CD4-positive, alpha-beta T cell treated with Interferon alpha-2 for 1 hour (primary cell): ENCODE measurements at places on chromosomes 2 and 18.

DNA sequence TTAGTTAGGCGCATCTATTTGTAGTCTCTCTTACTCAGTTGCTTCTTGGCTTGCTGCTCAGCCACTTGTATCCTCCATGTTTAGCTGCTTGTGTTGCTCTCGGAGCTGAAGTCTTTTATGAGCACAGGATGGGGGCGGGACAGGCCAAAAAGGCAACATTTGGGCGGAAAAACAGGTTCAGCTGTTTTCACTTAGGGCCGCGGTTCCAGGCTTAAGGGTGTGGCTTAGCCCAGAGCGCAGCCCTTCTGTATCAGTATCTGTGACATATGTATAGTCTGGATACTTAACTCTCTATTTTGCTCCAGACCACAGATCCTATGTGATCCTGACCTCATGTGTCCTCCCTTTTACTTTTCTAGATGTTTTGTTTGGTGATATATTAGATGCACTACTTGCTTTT, 763.5 kb downstream of the SUCLG1 start:
- DNase-seq: no peak

DNA sequence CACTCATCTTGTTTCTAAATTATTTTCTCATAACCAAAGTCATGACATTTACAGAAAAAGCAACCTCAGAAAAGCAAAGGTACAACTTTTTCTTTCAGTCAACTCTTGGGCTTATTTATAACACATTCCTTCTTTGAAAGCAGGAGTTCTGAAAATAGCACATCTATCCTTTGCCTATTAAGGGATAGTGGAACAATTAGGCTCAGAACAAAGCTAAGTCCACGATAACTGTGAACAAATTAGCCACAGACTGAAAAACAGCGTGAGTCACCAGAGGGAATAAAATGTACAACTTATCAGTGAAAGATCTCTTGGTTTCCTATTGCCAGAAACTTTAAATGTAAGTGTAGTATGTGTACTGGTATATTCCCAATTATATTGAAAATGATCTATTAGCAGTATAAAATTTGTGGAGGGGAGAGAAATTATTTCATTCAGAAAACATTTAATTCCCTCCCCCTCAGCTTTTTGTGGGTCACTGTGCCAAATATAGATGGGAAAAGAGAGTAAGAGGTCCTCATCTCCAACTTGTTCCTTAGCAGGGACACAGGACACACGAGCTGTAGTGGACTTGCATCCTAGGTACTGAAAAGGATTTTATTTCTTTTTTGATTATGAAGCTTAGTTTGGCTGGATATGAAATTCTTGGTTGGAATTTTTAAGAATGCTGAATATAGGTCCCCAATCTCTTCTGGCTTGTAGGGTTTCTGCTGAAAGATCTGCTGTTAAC, 15.4 kb upstream of the MATN3 start:
- DNase-seq: no peak

DNA sequence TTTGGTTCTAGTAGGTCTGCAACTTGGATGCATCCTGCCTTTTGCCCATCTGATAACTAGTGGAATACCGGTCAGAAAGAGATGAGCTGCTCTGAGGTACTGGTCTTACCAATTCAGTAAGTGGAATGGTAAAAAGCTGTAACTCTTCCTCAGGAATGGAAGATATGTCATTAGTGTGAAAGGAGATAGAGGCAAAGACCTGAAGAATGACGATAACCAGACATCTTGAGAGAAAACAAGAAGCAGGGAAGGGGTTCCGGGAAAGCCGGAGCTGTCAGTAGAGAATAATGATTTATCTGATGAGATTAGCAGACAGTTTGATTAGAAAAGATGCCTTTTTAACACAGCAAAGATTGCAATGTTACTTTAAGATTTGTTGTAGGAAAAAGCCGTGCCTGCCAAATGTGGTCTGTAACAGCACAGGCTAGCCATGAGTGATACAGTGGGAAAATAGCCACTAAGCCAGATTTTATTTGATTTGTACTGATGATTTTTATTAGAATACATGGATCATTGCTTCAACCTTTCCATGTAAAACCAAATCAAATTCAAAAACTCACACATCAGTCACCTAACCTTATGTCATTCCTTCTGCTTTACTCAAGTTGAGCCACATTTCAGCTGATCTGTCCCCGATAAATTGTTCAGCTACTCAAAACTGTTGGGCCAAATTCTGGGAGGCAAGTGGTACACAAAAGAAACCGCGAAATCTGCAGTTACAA, 110.0 kb downstream of the TCF4 start:
- DNase-seq: peak; percentile 6

- no peak for DNase-seq
Measured at GRCh38 chr2:21195326-21195725, 71.6 kb downstream of the TDRD15 start.

DNA sequence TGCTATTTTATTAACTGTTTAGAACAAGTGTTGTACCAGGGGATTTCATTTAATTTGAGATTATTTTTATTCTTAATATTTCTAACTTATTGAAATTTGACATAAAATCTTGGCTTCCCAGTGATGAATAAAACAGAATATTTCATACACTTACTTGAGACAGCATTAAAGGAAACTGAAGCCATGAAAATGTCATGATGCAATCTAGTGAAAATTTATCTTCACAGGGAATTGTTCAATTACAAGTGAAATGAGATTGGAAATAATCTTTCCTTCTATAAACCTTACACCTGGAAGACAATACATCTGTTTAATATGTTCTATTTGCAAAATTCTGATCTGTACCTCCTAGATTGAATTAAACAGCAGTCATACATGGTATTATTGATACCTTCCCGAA, 511.0 kb upstream of the CDH7 start:
- DNase-seq: no peak

DNA sequence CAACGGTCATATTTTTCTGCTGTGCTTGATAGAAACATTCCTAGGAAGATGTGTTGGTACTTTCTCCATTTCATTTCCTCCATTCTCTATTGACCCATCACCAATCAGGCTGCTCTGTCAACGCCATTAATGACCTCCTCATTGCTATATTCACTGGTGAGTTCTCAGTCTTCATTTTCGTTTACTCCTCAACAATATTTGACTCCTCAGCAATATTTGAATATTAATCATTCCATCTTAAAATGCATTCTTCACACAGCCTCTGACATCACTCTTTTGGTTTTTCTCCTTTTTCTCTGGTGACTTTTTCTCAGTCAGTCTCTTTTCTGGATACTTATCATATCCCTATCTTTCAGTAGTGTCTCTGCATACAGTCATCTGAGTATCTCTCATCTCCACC, 323.5 kb upstream of the CRIM1 start:
- no peak for DNase-seq

DNA sequence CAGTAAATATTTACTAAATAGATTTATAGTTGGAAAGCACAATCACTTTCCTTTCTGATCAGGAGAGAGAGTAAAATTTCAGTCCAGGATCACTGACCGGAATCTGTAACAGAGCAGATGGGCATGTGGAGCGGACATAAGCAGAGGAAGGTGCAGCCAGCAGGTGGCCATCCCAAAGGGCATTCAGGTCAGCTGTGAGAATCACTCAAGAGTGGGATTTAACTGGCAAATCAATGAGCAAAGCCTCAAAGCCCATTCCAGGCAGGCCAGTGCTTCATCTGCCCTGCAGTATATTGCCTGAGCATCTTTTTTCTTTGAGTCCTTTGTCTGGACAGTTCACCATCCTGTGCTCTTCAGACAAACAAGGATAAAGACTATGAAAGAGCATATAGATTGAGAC, 166.4 kb upstream of the SLC14A2 start:
- DNase-seq: no peak

DNA sequence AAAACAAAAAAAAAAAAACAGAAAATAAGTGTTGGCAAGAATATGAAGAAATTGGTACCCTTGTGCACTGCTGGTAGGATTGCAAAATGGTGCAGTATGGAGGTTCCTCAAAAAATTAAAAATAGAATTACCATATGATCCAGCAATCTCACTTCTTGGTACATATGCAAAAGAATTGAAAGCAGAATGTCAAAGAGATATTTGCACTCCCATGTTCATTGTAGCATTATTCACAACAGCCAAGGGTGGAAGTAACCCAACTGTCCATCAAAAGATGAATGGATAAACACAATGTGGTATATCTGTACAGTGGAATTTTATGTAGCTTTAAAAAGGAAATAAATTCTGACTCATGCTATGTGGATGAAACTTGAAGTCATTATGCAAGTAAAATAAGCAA, 72.8 kb upstream of the POU3F3 start:
- no peak for DNase-seq

- DNase-seq: peak; percentile 8
Measured at GRCh38 chr2:190627448-190628412, 21.2 kb upstream of the NAB1 start.

- DNase-seq: no peak
Measured at GRCh38 chr2:138155304-138155703, 191.0 kb downstream of the HNMT start.

- DNase-seq: no peak
Measured at GRCh38 chr18:26863921-26864497, 1.5 kb downstream of the AQP4 start.

GRCh38 chr2:200950378-200950777, 13.1 kb downstream of the ORC2 start:
- DNase-seq: no peak

GRCh38 chr2:25380586-25381375, 39.1 kb upstream of the DNMT3A start:
- no peak for DNase-seq

DNA sequence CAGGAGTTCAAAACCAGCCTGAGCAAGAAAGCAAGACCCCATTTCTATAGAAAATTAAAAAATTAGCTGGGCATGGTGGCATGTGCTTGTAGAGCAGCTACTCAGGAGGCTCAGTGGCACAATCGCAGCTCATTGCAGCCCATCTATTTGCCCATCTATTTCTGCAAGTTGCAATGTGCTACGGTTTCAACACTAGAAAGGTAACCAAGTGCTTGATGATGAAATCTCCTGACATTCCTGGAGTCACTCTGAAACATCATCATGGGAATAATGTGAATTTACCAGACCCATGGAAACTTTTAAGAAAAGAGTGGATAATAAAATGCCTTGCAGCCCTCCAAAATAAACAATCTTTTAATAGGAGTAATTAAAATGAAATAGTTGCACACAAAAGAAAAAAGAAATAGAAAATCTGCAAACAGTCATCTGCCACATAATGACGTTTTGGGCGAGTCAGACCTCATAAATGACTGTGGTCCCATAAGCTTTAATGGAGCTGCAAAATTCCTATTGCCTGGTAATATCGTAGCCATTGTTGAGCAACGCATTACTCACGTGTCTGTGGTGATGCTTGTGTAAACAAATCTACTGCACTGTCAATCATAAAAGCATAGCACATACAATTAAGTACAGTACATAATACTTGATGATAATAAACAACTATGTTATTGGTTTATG, 46.6 kb upstream of the AMMECR1L start:
- DNase-seq: no peak

DNA sequence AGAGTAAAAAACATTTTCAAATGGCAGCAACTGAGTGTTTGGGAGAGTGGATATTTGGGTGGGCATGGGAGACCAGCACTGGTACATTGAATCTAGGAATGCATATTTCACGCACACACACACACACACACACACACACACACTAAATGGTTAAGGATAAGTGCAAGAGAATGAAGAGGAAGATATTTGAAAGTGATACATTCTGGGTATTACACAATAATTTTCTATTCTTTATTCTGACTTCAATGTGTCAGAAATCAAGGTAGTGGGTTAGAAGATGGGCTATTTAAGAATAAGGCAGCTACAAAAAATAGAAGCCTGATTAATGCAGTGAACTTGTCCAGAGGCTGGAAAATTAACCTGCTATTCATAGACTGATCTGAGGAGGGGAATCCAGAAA, 577.0 kb downstream of the TMEM182 start:
- DNase-seq: no peak

- DNase-seq: no peak
Measured at GRCh38 chr2:167196461-167197252, 308.4 kb downstream of the XIRP2 start.

GRCh38 chr2:57893786-57894185, 152.8 kb upstream of the VRK2 start:
- no peak for DNase-seq

DNA sequence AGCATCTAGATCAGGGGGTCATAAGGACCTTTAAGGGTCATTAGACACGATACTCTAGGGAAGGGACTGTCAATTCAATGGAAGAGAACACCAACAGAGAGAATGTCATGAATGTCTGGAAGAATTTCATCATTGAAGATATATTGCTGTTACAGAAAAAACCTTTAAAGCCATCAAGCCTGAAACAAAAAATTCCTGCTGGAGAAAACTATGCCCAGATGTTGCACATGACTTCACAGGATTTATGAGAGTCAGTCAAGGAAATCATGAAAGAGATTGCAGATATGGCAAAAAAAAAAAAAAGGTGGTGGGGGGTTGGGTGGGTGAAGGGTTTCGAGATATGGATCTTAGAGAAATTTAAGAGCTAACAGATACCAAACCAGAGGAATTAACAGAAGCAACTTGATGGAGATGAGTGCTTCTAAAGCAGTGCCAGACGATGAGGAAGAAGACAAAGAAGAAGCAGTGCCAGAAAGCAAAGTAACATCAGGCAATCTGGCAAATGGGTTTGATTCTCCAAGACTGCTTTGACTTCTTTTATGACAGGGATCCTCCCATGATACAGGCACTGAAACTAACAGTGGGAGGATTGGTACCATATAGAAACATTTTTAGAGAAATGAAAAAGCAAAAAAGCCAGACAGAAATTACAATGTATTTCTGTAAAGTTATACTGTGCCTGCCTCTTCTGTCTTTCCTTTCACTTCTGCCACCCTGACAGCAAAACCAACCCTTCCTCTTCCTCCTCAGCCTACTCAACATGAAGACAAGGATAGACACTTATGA, 28.5 kb downstream of the MAP4K3 start:
- no peak for DNase-seq

DNA sequence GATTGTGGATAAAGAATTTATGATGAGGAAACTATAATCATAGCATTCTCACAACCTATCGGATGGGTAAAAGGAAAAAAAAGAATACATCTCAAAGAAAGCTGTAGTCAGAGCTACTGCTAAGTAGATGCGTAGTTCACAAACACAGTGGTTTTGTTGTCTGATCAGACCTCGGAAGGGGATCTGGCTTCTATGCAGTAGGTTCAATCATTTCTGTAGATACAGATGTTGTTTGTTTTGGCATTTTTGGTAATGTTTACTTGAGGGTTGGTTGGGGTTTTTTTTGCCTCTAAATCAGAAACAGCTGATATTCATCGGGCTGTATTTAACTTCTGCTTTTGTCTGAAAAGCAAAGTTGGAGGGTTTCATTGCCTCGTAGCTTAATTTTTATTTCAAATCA, 42.1 kb downstream of the NPAS2 start:
- no peak for DNase-seq

- no peak for DNase-seq
Measured at GRCh38 chr2:148965623-148966437, 72.7 kb upstream of the LYPD6B start.
